ENCODE measurements at places on chromosomes 6 and 20.

DNA sequence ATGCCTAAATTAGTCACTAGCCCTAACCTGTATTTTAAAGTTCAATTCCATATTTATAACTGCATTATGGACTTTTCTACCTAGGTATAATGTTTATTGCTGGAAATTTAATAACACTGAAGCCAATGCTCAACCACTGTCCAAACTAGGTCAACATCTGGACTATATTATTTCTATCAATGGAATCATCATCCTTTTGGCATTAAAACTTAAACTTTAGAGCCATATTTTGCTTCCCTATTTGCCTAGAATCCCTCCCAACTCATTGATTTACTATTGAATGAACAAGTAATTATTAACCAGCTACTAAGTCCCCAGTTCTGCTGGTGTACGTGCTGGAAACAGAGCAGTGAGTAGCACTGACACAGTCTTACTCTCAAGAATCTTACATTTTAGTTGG lies 291.7 kb upstream of the SPTLC3 start:
- no peak for DNase-seq

DNA sequence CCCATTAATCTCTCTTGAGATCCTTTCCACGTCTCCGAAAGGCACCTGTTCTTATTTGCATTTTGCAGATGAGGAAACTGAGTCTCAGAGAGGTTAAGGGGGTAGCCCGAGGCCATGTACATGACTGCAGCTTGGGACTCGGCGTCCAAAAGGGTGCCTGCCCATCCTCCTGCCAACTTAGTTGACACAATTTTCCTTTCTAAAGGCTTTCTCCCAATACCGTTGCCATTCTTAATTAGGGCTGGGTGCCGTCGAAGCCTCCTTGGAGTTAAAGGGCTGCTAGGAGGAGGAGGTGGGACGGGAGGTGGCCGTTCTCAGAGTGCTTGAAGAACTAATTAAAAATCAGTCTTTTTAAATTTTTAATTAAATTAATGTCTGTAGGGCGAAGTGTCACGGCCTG lies 546 bp upstream of the PSMG4 start:
- DNase-seq, result no peak

DNA sequence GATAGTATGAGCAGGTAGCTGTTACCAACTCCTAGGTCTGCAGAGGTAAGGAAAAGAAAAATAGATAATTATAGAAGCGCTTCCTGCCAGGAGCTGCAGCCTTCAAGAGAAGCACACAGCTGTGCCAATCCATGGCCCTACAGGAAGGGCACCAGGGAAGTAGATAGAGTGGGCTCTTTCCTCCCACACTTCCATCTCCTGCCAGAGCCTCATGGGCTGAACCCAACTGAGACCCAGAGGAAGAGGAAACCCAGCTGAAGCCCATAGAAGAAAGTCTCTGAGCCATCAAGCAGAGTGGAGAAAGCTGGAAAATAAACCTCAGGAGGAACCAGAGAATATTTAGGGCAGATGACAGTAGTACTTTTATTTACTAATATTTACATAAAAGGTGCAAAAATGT lies 146.7 kb upstream of the ATXN1 start:
- no peak for DNase-seq

DNA sequence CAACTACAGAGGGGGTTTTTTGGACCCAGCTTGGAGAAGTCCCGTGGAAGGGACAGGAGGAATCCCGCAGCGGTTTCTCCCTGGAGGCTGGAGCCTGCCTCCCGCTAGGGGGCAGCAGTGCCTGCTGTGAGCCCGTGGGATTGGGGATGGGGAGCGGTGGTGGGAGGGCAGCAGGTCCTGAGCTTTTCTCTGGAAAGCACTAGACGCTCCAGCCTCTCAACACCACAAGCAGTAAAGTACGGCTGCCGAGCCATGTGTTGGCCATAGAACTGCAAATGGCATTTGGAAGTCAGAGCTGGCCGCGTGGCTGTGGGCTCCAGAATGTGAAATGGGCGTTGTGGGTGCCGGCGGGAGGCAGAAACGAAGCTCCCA lies 47.8 kb downstream of the GMPR start:
- DNase-seq, result no peak

DNA sequence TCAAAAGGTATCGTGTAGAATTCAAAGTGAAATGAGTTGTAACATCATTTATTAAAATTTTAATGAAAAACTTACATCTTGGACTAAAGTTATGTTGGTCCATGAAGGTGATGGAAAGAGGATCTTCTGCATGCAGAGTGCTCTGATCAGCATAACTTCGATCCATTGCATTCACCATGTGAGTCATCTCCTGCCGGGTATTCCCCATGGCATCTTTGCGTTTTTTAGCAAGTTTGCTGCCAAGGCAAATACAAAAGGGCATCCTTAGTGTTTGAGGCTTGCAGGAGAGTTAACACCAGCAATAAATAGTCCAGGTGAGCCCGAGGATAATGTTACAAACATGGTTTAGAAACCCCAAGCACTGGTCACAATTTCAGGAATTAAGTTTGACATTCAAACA lies 104.2 kb upstream of the THEMIS start:
- DNase-seq, result no peak

- no peak for DNase-seq
Observed at GRCh38 chr6:107786709-107787588, 37.2 kb downstream of the SCML4 start.

DNA sequence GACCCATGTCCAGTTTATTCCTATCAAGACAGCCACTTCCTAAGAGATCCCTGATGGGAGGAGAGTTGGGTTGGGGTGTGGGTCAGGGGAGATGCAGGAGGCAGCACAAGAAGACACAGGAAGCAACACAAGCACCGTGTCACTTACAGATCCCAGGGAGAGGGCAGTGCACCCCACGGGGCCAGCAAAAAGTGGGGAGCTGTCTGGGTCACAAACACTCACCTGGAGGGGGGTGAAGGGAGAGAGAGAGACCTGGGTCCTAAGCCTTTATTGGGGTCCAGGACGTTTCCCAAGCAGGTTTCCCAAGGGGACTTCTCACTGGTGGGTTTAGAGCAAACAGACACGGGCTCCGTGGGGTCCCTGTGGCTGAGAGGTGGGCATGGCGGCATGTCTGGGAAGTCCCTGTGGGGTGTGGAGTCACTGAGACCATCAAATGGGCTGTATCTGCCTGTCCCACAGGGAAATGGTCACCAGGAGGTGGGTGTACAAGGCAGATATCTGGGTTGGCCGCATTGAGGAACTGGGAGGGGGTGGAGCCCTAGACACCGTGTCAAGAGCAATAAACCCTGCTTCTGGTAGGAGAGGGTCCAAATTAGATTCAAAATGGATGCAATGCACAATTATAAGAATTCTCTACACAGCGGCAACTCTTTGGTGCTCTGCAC lies 1.6 kb upstream of the CD93 start:
- no peak for DNase-seq

DNA sequence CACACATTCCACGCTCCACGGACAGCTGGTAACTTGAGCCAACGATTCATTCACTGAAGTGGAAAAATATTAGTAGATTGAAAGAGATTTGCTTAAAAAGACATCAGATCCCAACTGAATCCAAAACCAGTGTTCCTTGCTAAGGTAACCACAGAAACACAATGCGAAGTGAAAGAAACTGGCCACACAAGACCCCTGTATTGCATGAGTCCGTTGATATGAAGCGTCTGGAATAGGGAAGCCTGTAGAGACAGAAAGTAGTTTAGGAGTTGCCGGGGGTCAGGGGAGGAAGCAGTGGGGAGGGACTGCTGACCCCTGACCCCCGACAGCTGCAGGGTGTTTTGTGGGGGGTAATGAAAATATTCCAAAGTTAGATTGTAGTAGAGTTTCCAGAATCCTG lies 10.0 kb downstream of the PCK1 start:
- DNase-seq, result no peak

- no peak for DNase-seq
Observed at GRCh38 chr6:159830501-159831372, 30.7 kb downstream of the PNLDC1 start.

DNA sequence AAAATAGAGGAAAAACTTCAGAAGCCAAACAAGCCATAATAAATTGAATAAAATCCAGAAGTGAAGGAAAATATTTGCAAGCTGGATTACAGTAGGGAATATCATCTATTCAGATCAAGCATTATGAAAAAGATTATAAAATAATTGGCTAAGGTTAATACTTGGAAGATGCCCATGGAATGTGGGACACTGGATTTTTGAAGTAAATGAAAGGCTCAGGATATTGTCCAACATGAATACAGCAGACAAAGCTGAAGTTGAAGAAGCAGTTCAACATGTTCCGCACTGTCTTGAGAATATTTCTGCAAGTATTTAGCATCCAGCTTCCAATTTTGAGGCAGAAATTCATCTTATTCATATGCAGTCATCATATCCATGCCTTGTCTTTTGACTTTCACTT lies 1278.4 kb upstream of the GJE1 start:
- no peak for DNase-seq

DNA sequence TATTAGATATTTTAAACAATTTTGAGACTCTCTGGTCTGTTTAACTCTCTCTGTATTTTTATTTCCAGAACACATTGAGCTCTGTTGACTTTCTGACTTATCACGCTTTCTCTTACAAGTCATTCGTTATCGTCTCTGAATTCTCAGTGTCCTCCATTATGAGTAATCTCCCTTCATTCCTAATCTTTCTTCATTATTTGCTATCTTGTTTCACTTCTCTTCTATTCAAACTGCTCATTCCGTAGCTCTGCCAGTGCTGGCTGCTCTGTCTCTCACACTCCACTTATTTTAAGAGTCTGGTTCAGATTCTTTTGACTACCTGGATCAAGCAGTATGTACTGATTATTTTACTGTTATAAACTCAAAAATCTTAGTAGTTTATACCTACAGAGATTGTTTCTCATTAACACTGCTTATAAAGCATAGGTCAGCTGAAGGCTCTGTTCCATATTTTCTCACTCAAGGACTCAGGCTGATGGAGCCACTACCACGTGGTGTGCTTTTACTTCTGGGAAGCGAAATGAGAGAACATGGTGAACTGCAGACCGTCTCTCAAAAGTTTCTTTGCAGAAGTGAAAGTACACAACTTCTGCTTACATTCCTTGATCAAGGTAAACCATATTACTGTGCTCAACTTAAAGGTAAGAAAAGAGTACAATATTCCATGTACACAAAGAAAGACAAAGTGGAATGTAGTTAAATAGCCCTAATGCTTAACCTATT lies 485.2 kb downstream of the GRIK2 start:
- DNase-seq, result no peak

DNA sequence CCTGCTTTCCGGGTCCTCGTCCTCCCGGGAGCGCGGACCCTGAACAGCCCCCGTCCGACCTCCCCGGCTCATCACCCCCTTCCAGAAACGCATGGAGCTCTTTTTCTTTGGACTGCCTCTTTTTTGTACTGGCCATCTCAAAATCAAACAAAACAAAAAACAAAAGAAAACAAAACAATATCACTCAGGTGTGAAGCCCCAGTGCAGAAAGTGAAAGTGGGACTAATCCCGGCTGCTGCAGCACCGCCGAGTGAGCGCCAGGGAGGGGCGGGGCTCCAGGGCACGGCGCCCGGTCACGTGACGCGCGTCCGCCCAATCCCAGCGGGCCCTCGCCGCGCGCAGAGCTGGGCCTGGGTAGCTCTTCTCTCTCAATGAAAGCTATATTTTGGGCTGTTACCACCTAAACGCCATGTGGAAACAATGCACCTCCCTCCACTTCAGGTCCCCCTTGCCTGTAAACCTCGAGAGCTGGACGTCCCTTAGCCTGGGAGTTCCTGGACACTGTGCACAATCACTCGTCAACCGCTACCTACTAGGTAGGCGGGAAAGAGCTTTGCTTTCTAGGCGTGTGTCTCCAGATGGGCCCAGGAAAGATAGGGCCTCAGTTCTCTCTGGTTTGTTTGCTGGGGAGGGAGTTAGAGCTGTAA lies 93.7 kb upstream of the PRDM1 start:
- no peak for DNase-seq

- DNase-seq, result no peak
Observed at GRCh38 chr6:74755778-74756177, 450.1 kb downstream of the COL12A1 start.

GRCh38 chr6:12804952-12805645 lies 88.5 kb downstream of the PHACTR1 start:
- DNase-seq, result no peak

- DNase-seq, result no peak
Observed at GRCh38 chr20:59620860-59621505, 16.6 kb downstream of the PHACTR3 start.

DNA sequence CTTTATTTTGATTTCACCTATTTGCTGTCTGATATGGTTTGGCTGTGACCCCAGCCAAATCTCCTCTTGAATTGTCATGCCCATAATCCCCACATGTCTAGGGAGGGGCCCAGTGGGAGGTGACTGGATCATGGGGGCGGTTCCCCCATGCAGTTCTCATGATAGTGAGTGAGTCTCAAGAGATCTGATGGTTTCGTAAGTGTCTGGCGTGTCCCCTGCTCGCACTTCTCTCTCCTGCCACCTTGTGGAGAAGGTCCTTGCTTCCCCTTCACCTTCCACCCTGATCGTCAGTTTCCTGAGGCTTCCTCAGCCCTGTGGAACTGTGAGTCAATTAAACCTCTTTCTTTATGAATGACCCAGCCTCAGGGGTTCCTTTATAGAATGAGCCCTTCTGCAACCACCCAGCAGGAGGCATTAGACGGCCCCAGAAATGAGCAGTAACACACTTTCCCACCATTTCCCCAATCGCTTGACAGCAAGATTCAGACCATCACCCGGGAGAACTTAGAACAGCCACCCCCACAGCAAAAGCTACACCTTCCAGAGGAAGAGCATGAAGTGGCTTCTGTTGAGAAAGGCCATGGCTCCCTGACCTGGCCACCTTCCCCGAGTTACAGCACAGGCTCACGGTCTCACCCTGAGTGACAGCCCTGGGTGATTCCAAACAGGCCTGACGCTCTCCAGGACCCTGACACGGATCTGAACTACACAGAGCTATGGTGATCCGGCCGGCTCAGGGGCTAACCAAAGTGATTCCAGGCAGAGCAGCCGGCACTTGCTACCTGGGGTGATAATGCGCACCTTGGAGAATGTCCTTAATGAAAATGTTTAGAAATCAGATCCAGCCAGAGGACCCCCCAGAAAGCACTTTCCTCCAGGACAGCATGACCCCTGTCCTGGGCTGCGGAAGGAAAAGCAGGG lies 131.2 kb upstream of the CDH4 start:
- DNase-seq, result peak; percentile 32

- no peak for DNase-seq
Observed at GRCh38 chr20:52888096-52888495, 84.1 kb upstream of the TSHZ2 start.

- DNase-seq, result peak; percentile 76
Observed at GRCh38 chr20:45358282-45359068, 4.5 kb upstream of the SYS1 start.

All from GM04503 (cell line).